ENCODE measurements at places on chromosomes 6 and 20. TPM values are rescaled to one million over a fixed set of nuclear protein-coding genes. Genes with fewer than 3 reads are reported as not detected.

- no peak for DNase-seq
Measured at GRCh38 chr6:148727104-148727503, 19.7 kb upstream of the UST start.

The SPDEF gene
- not detected for total RNA-seq

DNA sequence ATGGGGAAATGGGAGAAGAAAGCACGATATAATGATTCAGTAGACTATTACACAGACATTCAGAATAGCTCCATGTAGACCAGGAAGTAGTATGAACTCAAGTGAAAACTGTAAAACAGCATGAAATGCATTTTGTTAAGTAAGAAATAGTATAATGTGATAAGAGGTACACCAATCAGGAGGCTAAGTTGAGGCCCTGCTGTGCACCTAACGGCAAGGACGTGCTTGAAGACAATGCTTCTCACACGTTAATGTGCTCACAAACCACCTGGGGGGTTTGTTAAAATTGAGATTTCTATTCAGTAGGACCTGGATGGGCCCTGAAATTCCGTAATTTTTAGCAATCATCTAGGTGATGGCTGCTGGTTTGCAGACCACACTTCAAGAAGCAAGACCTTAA is 178.9 kb upstream of the SULF2 start:
- no peak for DNase-seq

GRCh38 chr6:69768664-69769063 is 28.1 kb downstream of the LMBRD1 start:
- no peak for DNase-seq

DNA sequence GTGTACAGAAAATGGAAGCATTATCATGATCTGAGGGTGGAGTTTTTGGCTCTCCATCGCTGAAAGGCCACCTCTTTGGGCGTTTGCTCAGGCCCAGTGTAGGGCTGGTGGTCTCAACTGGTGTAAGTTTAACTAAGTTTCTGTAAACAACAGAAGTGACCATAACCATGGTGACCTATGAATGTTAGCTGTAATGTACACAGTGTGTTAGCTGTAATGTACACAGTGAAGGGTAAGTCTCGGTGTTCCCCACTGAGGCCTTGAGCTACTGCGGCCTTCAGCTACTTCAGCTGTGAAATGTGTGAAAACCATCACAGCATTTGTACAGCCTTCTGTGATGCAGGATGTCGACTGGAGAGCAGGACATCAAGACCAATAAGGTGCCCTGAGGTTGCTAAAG is 185.2 kb downstream of the MYLK4 start:
- DNase-seq: no peak

DNA sequence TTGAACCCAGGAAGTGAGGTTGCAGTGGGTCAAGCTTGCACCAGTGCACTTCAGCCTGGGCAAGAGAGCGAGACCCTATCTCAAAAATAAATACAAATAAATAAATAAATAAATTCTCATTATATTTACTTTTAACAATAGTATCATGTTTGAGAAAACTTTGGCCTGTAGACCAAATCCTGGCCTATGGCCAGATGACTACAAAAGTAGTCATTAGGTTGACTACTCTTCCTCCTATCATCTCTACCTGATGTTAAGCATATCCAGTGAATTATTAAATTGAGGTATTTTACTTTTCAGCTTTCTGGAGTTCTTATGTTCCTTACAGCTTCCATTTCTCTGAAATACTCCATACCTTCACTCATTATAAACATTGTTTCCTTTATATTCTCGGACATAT is 280.6 kb downstream of the LAMA2 start:
- no peak for DNase-seq

The RNGTT gene
- 14.6 TPM for total RNA-seq

The NEU1 gene
- total RNA-seq: 31.9 TPM

- no peak for DNase-seq
Measured at GRCh38 chr6:71171497-71172070, 117.0 kb upstream of the OGFRL1 start.

GRCh38 chr6:15194453-15194852 is 51.4 kb upstream of the JARID2 start:
- DNase-seq: no peak

The STK4 gene
- 34.1 TPM for total RNA-seq

- DNase-seq: no peak
Measured at GRCh38 chr6:63997734-63998133, 362.1 kb downstream of the PHF3 start.

- DNase-seq: peak; percentile 50
Measured at GRCh38 chr6:28673787-28674671, 148.3 kb downstream of the GPX5 start.

The TBXT gene
- 44.8 TPM for total RNA-seq

GRCh38 chr6:170329321-170329720 is 22.8 kb downstream of the FAM120B start:
- DNase-seq: no peak

GRCh38 chr20:46229478-46230105 is 78.7 kb downstream of the CDH22 start:
- DNase-seq: no peak

- no peak for DNase-seq
Measured at GRCh38 chr6:4819706-4820283, 43.6 kb downstream of the CDYL start.

- no peak for DNase-seq
Measured at GRCh38 chr6:15888798-15889772, 226.3 kb upstream of the DTNBP1 start.

DNA sequence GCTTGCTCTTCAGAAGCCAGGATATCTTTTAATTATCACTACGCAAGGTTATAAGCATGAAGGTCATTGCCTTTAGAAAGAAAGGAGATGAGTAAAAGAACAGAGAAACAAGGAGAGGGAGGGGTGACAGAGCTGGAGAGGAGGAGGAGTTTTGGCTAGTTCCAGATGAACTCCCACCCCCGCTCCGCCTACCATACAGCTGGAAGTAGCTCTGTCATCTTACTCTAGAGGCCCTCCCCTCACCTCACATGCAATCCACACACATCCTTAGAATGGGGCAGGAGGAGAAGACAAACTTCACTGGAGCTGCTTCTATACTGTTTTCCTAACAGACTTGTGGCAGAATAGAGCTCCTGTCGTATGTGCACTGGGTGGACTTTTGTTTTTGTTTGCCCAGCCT is 144.7 kb downstream of the SCML4 start:
- no peak for DNase-seq

- DNase-seq: no peak
Measured at GRCh38 chr6:26260110-26260637, 104.8 kb upstream of the BTN3A2 start.

DNA sequence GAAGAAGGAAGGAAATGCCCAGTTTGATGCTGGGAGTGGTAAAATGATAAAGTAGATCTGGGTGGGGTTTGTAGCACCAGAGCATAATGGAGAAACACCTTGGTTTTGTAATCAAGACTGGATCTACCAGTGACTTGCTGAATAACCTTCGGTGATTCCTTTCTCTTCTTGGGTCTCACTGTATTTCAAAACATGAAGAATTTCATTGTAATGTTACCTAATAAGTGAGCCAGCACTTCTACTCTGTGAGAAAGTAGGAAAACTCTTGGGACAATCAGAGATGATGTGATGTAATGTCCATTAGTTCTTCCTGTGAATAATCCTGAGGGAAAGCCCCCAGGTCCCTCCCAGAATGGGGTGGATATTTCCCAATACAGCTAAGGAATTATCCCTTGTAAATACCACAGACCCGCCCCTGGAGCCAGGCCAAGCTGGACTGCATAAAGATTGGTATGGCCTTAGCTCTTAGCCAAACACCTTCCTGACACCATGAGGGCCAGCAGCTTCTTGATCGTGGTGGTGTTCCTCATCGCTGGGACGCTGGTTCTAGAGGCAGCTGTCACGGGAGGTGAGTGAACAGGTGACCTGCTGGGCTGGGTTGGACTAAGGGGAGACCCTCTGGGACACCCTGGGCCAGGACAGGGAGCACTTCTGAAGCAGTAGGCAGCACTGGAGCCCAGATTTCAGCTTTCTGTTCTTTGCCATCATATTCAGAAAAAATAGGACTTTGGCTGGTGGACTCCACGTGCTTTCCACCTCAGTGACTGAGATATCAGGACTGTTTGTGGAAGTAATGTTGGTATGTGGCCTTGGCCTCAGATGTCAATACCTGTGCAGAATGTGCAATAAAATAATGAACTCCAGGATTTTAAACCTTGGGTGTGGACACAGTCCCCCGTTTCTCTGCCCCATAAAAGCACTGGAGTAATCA is at the start of gene PI3:
Gene PI3, plus strand, starts transcription at position 469 of the 931 bp plus-strand sequence. Its CDS starts 21 bp downstream, at position 490.
- DNase-seq: no peak

The TTK gene
- total RNA-seq: 6.6 TPM

DNA sequence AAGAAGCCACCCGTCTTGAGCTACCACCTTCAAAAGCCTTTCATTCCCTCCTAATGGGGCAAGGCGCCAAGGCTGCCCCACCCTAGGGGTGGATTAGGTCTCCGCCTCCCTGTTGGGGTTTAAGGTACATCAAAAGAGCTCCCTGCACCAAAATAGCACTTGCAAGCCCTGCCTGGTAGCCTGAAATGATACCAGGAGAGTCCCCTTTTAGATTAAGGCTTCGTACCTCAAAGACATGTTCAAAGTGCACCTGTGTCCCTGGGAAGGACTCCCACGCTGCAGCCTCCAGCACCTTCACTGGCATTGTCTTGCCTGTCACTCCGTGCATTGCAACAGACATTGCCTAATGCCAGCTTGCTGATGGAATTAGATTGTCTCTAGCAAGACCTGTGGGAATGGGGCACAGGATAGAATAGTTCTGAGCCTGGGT is 15.7 kb upstream of the CDKN1A start:
- DNase-seq: no peak

The ZSCAN12 gene
- 9.5 TPM for total RNA-seq

DNA sequence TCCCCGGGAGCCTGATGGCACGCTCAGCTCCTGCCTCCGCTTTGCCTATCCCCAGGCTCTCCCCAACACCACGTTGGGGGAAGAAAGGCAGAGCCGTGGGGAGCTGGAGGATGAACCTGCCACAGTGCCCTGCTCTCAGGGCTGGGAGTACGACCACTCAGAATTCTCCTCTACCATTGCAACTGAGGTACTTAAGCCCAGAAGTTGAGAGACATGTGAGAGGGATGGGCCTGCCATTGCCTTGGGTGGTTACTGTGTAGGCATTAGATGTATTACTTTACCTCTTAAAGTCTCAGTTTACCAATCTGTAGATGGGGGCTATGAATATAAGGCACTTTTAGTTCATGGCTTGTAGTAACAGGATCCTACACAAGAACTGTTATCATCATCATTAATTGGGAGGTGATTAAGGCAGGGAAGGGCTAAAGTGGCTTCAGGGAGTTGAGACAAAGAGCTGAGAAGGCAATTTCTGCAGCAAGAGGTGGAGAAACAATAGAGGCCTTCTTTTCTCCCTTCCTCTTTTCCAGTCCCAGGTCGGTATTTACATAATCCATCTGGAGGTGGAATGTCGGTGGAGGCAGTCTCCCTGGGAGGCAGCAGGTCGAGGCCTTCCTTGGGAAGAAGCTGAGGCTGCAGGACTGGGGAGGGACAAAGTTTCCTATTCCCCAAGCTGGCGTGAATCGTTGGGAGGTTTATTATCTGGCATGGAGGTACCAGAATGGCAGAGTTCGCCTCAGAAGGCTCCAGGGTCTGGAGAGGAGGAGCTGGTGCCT is 691 bp downstream of the SLC22A7 start:
- DNase-seq: no peak

The BTNL2 gene
- total RNA-seq: not detected

The SPATS1 gene
- total RNA-seq: not detected

DNA sequence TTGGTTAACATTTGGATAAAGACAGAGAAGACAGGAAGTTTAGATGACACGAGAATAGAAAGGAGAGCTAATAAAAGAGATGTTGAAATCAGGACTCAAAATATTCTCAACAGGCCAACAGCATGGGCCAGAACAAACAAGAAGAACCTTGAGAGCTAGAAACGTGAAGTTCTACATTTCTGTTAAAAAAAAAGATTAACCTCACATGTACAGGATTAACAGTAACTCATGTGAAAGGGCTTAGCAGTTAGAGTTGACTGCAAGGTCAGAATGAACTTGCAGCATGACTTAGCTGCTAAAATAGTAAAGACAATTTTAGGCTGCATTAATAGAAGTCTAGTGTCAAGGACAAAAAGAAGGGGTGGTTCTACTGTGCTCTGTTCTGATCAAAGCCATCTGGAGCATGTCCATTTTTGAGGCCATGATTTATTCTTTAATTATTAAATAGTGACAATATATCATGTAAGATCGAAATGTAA is 331.1 kb upstream of the HSF2 start:
- DNase-seq: no peak

DNA sequence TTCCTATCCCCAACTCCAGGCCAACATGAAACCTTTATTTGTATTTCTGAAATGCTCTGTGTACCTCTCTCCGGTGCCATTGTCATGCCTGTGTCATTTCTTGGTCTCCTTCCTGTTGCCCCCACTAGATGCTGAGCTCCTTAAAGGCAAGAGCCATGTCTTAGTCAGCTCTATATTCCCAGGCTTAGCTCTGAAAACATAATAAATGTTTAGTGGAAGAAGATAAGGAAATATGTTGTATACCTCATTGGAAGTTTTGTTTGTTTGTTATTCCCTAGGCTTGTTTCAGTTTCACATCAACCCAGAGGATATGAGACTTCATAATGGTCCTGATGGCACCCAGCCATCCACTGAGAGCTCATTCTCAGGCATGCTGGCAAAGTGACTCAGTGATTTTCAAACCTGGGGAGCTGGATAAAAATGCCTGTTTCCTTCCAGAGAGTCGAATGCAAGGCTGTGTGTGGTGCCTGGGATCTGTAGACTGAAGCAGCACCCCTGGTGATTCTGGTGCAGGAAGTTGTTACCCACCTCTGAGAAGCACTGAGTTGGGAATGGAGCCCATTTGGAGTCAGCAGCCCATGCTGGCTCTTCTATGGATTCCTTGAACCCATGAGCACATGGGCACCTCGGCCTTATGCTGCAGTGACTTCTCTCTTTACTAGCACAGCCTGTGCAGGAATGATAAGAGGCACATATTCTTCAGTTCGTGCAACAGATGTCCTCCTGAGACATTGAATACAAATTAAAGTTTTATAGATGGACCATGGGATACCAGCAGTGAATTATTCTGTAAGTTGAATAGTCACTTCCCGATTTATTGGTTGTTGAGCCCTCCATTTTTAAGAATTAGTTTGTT is 205.2 kb downstream of the FARS2 start:
- DNase-seq: no peak

The CASS4 gene
- not detected for total RNA-seq

DNA sequence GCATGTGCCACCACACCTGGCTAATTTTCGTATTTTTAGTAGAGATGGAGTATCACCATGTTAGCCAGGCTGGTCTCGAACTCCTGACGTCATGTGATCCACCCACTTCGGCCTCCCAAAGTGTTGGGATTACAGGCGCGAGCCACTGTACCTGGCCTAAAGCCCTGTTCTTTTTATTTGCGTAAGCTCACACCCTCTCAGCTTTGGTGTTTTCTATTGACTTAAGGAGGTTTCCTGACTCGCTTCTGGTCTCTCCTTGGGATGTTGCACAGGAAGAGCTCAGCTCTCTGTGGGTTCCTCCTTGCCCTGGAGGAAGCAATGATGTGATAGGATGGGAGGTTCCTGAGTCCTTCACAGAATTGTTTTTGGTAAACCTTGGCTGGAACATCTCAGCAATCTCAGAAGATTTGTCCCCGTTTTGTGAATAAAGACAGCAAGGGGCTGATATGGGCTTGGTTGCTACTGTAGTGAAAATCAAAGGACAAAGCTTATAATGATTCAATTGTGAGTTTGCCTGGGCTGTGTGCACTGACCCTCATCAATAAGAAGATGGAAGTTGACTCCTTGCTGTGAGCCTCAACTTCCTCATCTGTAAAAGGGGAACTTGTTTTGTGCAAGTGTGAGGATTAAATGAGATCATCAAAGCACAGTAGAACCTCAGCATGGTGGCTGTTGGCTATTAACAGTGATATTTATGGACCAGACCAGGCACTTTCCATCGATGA is 27.0 kb downstream of the TOX2 start:
- no peak for DNase-seq

All from endothelial cell (in vitro differentiated cells).